Activated naive CD8-positive, alpha-beta T cell treated with anti-CD3 and anti-CD28 coated beads for 36 hours (primary cell): ENCODE measurements at places on chromosomes 12 and 14. TPM values are rescaled to one million over a fixed set of nuclear protein-coding genes. Genes with fewer than 3 reads are reported as not detected.
A peak's percentile ranks its signal among the peaks of the same experiment; 100 is the strongest.

DNA sequence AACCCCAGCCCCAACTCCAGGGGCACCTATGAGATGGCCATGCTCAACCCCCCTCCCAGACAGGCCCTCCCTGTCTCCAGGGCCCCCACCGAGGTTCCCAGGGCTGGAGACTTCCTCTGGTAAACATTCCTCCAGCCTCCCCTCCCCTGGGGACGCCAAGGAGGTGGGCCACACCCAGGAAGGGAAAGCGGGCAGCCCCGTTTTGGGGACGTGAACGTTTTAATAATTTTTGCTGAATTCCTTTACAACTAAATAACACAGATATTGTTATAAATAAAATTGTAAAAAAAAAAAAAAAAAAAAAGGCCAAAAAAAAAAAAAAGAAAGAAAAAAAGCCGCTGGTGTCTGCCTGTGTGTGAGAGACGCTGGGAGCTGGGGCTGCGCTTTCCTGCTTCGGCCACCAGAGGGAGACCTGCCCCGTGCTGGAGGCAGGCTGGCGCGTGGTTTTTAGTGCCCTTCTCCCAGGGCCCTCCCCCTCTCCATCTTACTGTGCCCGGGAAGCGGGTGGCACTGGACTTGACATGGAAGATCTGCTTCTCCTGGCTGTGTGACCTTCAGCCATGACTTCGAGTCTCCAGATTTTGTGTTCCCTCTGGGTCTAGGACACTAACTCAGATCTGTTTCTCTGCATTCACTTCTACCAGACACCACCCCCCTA is 3.4 kb upstream of the NXPH4 start:
- peak; percentile 80 for DNase-seq

DNA sequence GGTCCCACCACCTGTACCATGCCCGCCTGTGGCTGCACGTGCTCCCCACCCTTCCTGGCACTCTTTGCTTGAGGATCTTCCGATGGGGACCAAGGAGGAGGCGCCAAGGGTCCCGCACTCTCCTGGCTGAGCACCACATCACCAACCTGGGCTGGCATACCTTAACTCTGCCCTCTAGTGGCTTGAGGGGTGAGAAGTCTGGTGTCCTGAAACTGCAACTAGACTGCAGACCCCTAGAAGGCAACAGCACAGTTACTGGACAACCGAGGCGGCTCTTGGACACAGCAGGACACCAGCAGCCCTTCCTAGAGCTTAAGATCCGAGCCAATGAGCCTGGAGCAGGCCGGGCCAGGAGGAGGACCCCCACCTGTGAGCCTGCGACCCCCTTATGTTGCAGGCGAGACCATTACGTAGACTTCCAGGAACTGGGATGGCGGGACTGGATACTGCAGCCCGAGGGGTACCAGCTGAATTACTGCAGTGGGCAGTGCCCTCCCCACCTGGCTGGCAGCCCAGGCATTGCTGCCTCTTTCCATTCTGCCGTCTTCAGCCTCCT is 1.1 kb downstream of the INHBE start:
- DNase-seq = peak; percentile 65

DNA sequence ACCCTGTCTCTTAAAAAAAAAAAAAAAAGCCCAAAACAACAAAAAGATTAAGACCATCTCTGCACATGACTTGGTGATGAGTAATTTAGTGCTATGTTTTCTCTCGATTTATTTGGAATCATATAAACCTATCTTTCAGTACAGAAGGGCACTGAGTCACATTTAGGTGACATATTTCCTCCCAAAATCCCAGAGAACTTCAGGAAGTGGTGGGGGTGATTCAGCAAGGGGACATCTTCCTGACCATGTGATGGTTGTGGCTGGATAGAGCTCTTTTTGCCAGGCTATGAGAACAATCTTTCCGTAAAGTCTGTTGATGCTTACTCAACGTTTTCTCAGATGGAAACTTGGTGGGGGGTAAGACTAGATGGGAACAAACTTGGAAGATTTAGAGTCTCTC is 50.0 kb downstream of the PPFIBP1 start:
- no peak for DNase-seq

DNA sequence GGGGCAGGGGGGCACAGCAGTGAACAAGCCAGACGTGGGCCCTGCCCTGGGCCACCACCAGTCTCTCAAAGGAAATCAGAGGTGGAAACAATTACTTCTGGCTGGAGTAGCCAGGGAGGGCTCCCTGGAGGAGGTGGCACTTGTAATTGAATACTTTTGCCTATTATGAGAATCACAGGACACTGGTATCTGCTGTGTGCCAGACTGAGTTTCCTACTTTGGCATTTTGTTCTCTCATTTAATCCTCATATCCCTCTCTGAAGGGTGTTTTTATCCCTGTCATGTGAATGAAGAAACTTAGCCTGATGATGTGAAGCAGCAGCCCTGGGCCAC is 7.2 kb downstream of the FAM222A start:
- DNase-seq = no peak

DNA sequence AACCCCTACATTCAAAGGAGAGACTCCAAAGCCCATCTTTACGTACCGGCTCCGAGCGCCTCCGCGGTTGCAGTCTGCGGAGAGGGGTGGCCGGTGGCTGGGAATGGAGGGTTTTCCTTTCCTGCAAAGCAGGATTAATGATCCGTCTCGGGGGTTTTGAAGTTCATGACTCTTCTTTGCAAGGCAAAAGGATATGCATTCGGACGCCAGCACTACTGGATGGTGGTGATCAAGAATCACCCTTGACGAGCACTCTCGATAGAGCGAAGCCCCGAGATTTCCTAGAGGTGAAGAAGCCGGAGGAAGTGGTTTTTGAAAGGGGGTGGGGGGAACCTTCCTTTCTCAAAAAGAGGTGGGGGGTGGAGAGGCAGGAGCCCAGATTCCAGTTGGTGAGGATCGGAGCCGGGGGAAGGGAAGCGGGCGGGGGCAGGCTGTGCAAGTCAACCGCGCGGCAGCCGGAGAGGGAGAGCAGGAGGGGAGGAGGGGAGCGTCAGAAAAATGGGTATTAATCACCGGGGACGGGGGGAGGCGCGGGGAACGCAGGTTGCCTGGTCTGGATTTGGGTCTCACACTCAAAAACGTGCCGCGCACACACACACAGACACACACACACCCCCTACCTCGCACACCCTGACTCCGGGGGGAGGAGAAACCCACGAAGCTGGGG is at the start of gene GRIN2B:
TSS of gene GRIN2B (minus strand) at position 307 of the 667 bp plus-strand sequence. CDS start 115,394 bp downstream, outside the sequence.
- no peak for DNase-seq

The CNPY2 gene
- 142 TPM for total RNA-seq

The CLEC2D gene
- 270 TPM for total RNA-seq
